Endodermal cell (in vitro differentiated cells): ENCODE measurements at places on chromosomes 1 and 21. TPM values are rescaled to one million over a fixed set of nuclear protein-coding genes. Genes with fewer than 3 reads are reported as not detected.

- no peak overlapping the region for H3K4me3 ChIP-seq
- no peak overlapping the region for H3K27ac ChIP-seq
- peaks cover 33% of the 10 kb centered on the region for H3K4me1 ChIP-seq
- peak; percentile 24 for DNase-seq
- H3K36me3 ChIP-seq = no peaks in the 10 kb centered on the region
Measured at GRCh38 chr1:212668477-212668876, 31.2 kb downstream of the BATF3 start.

HAO2 gene
- not detected in 2 replicates for total RNA-seq

- H3K27me3 ChIP-seq = no peaks in the 10 kb centered on the region
- H3K36me3 ChIP-seq = no peaks in the 10 kb centered on the region
- H3K27ac ChIP-seq = no peak overlapping the region
- peak; percentile 46 for DNase-seq
- H3K4me1 ChIP-seq = no peaks in the 10 kb centered on the region
Measured at GRCh38 chr1:59601041-59601441, 213.7 kb upstream of the HOOK1 start.

SPATA21 gene
- total RNA-seq = not detected in 3 replicates

GRCh38 chr1:182811975-182812722, 22.6 kb downstream of the NPL start:
- DNase-seq = no peak
- no peaks in the 10 kb centered on the region for H3K4me1 ChIP-seq
- no peaks in the 10 kb centered on the region for H3K27me3 ChIP-seq

- H3K36me3 ChIP-seq = no peaks in the 10 kb centered on the region
- H3K27ac ChIP-seq = no peak overlapping the region
- DNase-seq = no peak
- no peaks in the 10 kb centered on the region for H3K4me1 ChIP-seq
- H3K4me3 ChIP-seq = no peak overlapping the region
- H3K27me3 ChIP-seq = no peaks in the 10 kb centered on the region
Measured at GRCh38 chr1:236706183-236706582, 19.9 kb downstream of the ACTN2 start.

GRCh38 chr1:33899746-33900145, 35.9 kb downstream of the HMGB4 start:
- no peak overlapping the region for H3K4me3 ChIP-seq
- H3K4me1 ChIP-seq = peaks cover 7% of the 10 kb centered on the region
- no peaks in the 10 kb centered on the region for H3K36me3 ChIP-seq
- H3K27ac ChIP-seq = no peak overlapping the region
- no peaks in the 10 kb centered on the region for H3K27me3 ChIP-seq

ZNF691 gene
- 12.2 to 19.7 TPM (median 15.5 TPM) in 3 replicates for total RNA-seq
